ENCODE measurements at places on chromosomes 6 and 20.

GRCh38 chr6:88705601-88706000, 257.8 kb downstream of the RNGTT start:
- no peak for DNase-seq

DNA sequence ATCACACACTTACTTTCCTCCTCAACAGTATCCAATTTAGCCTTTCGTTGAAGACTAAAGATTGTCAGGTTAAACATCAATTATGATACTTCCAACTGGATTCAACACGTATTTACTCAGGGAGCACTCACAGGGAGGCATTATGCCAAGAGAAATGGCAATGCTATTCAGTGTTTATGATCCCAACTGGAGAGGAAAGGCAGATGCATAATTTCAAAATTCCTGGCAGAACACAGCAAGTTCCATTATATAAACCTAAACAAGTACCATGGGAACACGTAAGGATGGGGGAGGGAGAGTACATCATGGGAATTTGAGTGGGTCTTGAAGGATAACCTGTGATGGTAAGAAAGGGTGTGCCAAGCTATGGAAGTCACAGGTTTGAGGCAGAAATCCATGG, 112.7 kb downstream of the ISM1 start:
- DNase-seq = no peak

GRCh38 chr6:138981416-138981815, 6.6 kb downstream of the REPS1 start:
- DNase-seq = no peak

GRCh38 chr20:11516448-11516847, 401.2 kb upstream of the BTBD3 start:
- DNase-seq = no peak

DNA sequence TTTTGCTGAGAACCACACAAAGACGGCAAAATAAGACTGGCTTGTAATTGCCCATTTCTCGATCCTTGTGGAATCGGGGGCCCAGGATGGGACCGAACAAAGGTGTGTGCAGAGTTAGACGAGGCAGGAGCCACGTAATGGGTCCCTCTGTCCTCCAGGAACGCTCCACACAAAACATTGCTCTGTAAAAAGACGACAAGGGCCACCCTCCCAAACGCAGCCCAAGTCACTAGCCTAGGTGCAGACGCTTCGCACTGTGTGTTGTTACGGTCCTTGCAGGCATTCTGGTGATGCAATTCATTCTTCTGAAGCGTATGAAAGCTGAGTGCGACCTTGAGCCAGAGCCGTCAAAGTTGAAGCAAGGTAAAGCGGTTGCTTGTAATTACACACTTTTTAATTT, 363.4 kb downstream of the TAF4 start:
- DNase-seq = no peak

DNA sequence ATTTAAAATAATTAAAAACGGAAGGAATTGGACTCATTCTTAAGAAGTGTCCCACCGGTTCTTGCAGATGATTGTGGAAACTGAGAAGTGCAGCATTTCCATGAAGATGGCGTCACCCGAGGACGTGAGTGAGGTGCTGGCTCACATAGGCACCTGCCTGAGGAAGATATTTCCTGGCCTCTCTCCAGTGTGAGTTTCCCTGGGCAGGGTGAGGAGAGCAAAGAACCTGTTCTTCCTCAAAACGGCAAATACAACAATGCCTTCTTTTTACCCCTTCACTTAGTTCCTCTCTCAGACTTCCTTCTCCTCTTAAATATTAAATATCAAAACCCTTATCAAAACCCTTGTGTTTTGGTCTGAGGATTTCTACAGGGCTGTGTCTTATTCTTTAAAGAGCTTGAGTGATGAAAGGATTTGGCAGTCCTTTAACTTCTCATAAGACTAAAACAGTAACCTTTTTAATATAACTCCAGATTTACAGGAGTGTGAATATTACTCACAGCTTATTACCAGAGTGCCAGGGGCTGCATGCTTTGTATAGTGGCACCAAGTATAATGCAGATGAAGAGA, 156.3 kb downstream of the CARMIL1 start:
- DNase-seq = no peak

GRCh38 chr20:9035126-9035525, 33.8 kb upstream of the PLCB4 start:
- no peak for DNase-seq

GRCh38 chr6:139174961-139175360, 40.1 kb downstream of the HECA start:
- no peak for DNase-seq

GRCh38 chr6:134621858-134622257, 303.9 kb upstream of the SGK1 start:
- DNase-seq = no peak

DNA sequence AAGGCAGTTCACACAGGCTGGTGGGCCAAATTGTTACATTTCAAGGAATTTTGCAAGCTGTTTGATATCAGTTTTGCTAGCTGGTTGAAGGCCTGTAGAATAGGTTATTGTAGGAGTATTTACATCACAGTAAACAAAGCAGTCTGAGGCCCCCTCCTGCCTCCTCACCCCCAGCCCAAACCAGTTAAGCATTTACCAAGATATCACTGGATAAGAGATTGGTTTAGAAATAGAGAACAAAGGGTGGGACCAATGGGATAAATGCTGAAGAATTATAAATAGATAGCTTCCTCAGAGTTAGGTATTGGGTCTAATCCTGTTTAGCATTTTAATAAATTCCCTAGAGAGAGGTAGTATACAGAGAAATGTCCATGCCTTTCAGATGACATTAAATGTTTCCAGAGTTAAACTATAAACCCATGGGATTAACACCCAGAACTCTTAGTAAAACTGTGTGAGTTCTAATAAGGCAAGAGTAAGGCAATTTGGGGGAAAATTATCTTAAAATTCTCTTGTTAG, 2.3 kb upstream of the PHACTR2 start:
- no peak for DNase-seq

- DNase-seq = no peak
These were observed 12.0 kb downstream of the XRN2 start for GRCh38 chr20:21315138-21315537.

DNA sequence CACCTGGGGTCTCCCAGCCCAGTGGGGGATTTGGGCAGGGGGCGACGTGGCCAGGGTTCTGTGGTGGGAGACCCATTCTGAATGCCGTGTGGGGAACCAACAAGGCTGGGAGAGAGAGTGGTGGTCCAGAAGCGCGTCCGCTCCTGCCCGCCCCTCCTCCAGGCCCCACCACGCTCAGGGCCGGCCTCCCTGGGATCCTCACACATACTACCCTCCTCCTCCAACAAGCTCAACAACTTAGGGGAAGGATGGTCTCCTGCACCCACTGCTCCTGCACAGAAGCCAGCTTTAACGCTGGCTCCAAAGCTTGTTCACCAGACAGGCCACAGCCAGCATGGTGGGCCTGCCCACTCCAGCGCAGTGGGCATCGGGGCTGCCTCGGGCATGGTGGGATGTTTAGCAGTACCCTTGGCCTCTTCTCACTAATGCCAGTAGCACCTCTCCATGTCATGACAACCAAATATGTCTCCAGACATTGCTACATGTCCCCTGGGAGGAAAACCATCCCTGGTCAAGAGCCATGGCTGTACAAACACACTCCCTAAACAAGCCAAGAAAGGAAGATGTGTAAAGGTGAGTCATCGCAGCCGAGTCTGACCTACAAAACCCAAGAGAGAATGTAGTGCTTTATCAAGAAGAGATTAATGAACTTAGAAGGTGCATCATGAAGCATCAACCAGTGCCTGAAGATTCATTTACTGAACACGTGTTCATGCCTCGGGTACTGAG, 75.7 kb downstream of the BMP7 start:
- DNase-seq = no peak

GRCh38 chr20:53934421-53935343, 135.7 kb downstream of the BCAS1 start:
- no peak for DNase-seq

DNA sequence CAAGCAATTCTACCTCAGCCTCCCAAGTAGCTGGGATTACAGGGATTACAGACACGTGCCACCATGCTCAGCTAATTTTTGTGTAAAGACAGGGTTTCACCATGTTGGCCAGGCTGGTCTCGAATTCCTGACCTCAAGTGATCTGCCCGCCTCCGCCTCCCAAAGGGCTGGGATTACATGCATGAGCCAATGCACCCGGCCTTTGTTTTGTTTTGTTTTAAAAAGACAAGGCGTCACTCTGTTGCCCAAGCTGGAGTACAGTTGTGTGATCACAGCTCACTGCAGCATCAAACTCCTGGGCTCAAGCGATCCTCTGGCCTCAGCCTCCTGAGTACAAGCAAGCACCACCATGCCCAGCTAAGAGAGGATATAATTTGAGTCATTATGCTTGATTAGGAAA, 5.4 kb downstream of the SERINC3 start:
- DNase-seq = no peak

GRCh38 chr6:44062105-44062770, 65.0 kb downstream of the MRPL14 start:
- no peak for DNase-seq

GRCh38 chr6:74752303-74752702, 453.6 kb downstream of the COL12A1 start:
- no peak for DNase-seq

DNA sequence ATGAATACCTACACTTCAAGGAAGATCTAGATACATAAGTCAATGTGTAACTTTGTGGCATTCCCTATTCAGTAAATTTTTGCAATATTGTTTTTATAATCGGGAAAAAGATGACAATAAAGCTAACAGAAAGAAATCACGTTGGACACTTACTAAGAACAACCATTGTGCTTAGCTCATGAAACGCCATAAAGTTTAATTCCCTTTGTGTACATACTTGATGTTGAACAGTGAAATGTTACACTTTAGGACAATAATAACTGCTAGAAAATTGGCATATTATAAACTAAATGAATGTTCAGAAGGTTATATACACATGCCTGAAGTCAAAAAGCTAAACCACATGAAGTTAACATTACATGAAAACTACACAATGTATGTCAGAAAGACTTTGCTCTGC, 153.2 kb downstream of the TASP1 start:
- no peak for DNase-seq

DNA sequence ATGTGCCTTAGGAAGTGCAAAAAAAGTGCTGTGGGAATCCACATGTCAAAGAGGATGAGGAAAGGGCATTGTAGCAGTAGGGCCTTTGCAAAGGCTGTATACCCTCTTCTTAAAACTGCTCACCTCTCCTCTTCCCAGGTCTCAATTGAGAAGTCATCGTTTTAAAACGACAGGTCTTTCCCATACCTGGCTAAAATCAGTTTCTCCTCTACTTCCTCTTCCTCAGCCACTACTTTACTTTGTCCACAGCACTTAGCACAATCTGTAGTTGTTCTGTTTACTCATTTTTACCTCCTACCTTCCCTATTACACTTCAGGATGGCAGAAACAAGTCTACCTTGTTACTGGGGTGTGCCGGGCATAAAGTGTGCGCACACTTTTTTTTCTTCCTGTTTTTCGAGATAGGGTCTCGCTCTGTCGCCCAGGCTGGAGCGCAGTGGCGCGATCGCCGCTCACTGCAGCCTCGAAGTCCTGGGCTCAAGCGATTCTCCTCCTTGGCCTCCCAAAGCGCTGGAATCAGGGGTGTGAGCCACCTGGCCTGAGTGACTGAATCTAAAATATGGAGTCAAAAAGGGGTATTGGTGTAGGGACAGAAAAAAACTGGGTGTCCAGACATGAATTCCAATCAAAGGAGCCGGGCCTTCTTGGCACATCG, 9.8 kb upstream of the ELOVL5 start:
- DNase-seq = no peak

DNA sequence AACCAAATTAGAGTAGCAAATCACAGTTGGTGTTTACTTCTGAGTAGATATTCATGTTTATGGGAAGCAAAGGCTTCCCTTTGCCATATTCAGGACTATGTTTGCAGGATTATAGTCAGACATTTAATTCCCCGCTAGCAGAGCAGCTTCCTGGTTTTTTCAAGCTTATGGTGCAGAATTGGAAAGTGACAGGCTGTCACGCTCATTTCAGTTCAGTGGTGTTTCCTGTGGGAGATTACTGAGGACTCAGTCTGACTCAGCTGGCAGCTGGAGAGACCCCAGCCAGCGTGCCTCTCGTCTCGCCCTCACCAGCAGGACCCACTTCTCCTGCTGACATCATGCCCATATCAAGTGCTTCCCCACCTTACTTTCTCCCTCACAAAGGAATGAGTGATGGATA, 85.1 kb downstream of the LYRM2 start:
- no peak for DNase-seq

GRCh38 chr6:97396880-97397279, 113.9 kb upstream of the MMS22L start:
- no peak for DNase-seq

DNA sequence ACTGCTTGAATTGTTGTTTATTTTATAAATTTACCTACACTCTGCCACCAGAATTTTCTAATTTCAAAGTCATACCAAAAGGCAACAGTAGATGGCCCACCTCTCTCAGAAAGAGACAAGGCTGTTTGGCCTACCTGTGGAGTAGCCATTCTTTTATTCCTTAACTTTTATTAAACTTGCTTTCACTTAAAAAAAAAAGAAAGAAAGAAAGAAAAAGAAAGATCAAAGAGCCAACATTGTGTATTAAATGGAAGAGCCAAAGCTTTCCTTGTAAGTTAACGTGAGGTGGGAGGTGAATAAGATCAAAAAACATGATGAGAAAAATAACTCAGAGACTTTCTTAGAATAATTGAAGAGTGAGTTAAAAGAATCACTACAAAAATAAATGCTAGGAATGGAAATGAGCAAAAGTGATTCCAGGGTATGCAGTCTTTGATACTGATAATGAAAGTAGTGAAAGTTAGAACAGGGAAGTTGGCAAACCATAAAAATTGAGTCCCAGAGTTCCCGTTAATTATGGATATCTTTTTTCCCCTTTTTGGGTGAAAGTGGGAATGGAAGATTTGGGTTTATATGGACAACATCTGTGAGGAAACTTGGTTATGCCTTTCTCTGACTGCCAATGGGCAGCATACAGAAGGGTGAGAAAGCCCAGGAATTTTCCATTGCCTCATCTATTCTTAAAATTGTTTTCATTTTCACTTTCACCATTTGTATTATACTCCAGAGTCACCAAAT, 35.9 kb upstream of the MYB start:
- DNase-seq = no peak

DNA sequence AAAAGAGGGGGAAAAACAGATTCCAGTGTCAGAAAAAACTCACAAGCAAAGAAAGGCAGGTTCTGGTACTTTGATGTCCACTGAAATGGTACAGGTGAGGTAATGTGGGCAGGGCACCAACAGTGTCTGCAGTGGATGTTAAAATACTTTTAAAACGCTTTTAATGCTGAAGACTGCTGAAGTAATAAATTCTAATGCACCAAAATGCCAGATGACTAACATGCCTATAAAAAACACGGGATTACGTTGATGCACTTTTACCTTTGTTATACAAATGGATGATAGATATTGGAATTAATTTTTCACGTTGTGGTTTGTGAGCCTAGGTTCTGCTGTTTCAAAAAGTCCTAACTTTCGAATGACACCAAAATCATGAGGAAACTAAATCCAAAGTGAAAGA, 83.3 kb downstream of the TINAG start:
- DNase-seq = no peak

All from stimulated activated CD4-positive, alpha-beta T cell treated with anti-CD3 and anti-CD28 coated beads, TNF-alpha, amount 100 ng/mL, for 24 hours (primary cell).